ENCODE measurements at places on chromosomes 2 and 18. TPM values are rescaled to one million over a fixed set of nuclear protein-coding genes. Genes with fewer than 3 reads are reported as not detected.

The GAREM2 gene
- 1.9 TPM for total RNA-seq

The TMEM200C gene
- 2.5 TPM for total RNA-seq

The MATN3 gene
- 3.8 TPM for total RNA-seq

The ARHGEF4 gene
- 7.4 TPM for total RNA-seq

The KYNU gene
- 4.4 TPM for total RNA-seq

The SCN7A gene
- total RNA-seq: 3.5 TPM

The MAP3K19 gene
- total RNA-seq: not detected

The IL37 gene
- total RNA-seq: not detected

The GTF3C2 gene
- total RNA-seq: 44.7 TPM

The REG1B gene
- not detected for total RNA-seq

The HRH4 gene
- total RNA-seq: not detected

The SLC30A3 gene
- not detected for total RNA-seq

The HTR2B gene
- total RNA-seq: not detected

The ZNF804A gene
- 4.2 TPM for total RNA-seq

The POTEI gene
- total RNA-seq: not detected

The SIX3 gene
- not detected for total RNA-seq
